ENCODE measurements at places on chromosomes 2 and 18.
A peak's percentile ranks its signal among the peaks of the same experiment; 100 is the strongest.

DNA sequence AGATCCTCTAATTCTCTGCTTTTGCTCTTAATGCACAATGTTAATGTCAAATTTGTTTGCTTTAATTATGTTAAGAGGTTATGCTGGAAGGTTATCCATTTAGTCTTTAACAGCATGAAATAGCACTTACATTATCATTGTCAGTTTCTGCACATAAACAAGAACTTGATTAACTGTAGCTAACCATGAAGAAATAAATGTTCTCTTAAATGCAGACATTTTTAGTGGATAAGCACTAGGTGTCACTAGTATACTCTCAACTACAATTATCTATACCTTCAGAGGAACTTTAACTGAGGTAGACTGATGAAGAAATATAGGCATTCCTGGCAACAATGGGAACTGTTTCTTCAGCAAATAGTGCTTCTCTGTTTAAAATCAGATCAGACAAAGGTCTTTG lies 178.8 kb upstream of the CHST9 start:
- DNase-seq, result no peak

GRCh38 chr18:22977847-22978701 lies 44.9 kb downstream of the RBBP8 start:
- DNase-seq, result no peak

GRCh38 chr2:108287169-108287568 lies 1.5 kb upstream of the SULT1C2 start:
- DNase-seq, result no peak

GRCh38 chr2:138381373-138381772 lies 120.2 kb upstream of the SPOPL start:
- no peak for DNase-seq

DNA sequence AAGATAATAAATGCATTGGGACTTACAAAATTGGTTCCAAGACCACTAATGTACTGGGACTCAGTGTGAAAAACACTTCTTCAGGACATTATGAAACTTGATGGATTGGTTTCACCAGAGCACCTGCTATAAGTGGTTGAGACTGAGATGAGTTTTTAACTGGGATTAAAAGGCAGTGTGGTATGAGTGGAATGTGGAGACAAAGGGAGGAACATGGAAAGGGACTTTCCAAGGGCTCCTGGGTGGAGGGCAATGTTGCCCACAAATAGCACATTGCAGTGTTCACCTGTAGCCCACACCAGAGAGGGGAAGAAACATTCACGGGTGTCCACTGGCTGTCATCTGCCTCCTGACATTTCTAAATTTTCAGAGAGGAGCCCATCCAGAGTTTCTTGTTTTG lies 253.3 kb upstream of the TANK start:
- DNase-seq, result peak; percentile 29

- DNase-seq, result no peak
Measured at GRCh38 chr2:238786379-238786778, 61.5 kb upstream of the TWIST2 start.

DNA sequence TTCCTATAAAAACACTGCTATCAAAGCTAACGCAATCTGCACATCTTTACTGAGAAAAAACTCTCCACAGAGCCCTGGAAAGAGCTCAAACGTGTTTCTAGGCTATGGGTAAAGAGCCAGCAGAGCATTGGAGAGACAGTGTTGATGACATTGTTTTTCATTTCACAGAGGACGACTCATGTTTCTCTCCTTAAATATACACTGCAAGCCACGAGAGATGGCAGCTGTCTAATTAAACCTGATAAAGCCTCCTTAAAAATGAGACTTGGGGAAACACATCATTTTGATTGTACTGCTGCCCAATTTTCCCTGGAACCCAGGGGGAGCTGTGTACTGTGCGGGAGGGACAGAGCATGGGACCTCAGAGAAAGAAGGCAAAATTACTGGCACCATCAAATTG lies 294.3 kb upstream of the SETBP1 start:
- no peak for DNase-seq

DNA sequence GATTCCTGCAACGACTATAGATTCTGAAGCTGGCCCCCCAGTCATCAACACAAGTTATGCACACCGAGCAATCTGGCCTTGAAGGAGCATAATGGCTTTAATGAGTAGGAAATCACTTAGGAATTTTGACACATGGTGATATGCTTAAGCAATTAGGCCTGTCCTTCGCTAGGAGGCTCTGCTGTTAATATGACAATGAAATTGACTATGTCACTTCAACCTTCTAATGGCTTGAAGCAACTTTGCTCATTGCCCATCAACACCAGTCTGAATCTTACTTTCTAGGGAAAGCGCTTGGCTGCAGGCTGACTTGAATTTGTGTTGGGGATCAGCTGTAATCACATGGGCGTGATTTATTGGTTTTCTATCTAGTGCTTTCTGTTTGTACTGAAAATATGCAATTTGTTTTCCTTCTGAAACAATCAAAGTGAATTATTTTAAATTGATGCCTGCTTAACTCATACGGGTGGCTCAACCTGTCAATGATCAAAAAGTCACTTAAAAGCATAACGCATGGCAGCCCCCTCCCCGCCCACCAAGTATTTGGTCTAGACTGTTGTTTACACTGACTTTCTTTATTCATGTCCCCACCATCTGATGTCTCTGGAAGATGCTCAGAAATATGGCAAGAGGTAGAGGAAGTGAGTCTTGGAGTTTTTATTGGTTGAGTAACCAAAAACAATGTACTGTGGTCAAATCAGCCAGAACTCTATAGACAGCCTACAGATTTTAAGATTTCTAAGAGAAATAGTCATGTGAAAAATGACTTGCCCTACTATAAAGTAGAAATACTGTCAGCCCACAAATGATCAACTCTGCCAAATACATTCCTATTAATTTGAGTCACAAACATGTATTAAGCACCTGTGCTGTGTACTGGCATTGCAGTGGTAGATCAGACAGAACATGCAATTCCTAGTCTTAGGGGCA lies 344.9 kb downstream of the RBM43 start:
- DNase-seq, result no peak

DNA sequence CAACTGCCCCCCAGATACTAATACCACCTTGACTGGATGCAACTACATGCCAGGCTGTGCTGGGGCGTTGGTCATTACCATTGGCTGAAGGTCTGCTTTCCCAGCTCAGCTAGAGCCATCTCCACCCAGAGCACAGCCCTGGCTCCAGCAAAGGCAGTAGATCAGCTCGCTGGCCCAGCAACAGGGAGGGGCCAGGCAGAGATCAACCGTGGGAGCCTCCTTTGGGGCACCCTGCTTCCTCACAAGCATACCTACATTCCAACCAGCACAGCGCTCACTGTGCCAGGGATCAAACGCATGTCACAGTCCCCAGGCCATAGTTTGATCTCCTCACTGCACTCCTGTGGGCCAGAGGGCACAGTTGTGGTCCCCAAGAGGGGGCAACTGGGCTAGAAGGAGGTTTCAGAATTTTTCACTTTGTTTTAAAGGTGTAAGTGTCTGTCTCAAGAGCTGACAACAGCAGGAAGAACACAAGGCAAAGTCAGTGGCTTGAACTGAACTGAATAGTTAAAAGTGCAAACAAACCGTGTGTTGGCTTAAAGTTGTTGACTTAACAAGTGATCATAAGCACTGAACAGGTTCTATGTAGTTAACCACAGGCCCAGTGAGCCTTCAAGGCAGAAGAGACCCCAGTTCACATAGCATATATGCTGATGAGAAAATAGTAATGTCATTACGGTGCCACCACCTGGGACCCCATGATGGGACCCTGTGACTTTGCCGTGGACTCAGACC lies 70.1 kb upstream of the BZW1 start:
- peak; percentile 81 for DNase-seq

GRCh38 chr2:200319548-200320337 lies 13.2 kb downstream of the SPATS2L start:
- peak; percentile 35 for DNase-seq

DNA sequence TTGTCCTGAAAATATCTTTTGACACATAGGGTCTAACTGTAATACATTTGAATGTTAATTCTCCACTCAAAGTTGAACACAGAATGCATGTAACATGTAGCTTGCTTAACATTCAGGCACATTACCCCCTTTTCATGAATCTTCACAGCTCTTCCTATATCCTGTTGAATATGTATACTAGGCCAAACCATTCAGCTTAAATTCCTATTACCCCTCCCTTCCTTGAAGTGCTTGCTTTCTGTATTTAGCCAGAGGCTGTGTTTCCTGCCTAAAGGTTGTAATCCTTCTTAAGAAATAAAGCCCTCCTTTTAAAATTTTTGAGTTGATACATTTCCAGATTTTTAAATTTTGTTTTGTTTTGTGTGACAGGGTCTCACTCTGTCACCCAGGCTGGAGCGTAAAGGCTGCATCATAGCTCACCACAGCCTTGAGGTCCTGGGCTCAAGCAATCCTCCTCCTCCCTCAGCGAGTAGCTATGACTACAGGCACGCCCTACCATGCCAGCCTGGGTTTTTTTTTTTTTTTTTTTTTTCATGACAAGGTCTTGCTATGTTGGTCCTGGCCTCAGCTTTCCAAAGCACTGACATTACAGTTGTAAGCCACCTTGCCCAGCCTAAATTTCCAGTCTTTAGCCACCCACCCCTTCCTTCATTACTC lies 357.6 kb downstream of the DSC3 start:
- DNase-seq, result no peak

- no peak for DNase-seq
Measured at GRCh38 chr2:82198809-82199492, 1894.4 kb upstream of the LRRTM1 start.

DNA sequence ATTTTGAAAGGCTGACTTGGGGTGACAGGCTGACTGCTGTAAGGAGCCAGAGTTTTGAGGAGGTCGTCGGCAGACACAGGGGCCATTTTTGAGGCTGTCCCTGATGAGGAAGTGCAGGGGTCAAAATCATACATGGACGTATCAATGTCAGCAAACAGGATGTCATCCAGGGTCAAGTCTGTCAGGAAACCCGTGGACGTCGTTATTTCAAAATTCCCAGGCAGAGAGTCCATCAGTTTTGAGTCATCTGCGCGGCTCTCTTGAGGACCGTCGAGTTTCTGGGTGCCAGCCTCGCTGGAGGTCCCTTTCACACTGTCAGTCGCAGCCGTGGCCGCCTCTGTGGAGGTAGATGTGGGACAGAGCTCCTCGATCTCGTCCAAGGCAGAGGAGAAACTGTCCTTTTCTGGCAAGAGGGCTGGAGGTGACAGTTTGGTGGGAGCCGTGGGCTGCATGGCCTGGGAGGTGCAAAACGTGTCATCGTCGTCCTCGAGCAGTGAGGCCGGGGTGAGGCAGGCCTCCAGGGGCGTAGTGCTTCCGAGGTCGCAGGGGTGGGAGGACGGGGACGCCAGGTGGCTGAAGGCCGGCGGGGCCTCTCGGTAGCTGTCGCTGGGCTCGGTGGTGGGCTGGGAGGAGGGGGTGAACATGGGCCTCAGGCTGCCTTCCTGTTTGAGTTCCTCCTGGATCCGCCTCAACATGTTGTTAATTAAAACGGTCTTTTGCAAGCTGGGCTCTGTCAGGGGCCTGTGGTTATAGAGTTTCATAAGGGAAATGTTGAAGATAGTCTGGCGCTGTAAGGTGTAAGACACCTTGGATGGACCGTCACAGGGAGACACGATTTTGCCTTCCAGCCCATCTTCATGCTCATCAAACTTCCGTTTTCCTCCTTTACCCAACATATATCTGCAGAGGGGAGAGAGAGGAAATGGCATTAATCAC lies 17.5 kb downstream of the SERTAD2 start:
- no peak for DNase-seq

- no peak for DNase-seq
Measured at GRCh38 chr2:138607746-138608145, 106.2 kb downstream of the SPOPL start.

GRCh38 chr2:181130686-181131085 lies 150.3 kb downstream of the UBE2E3 start:
- DNase-seq, result no peak

- no peak for DNase-seq
Measured at GRCh38 chr2:57453945-57454344, 592.7 kb upstream of the VRK2 start.

DNA sequence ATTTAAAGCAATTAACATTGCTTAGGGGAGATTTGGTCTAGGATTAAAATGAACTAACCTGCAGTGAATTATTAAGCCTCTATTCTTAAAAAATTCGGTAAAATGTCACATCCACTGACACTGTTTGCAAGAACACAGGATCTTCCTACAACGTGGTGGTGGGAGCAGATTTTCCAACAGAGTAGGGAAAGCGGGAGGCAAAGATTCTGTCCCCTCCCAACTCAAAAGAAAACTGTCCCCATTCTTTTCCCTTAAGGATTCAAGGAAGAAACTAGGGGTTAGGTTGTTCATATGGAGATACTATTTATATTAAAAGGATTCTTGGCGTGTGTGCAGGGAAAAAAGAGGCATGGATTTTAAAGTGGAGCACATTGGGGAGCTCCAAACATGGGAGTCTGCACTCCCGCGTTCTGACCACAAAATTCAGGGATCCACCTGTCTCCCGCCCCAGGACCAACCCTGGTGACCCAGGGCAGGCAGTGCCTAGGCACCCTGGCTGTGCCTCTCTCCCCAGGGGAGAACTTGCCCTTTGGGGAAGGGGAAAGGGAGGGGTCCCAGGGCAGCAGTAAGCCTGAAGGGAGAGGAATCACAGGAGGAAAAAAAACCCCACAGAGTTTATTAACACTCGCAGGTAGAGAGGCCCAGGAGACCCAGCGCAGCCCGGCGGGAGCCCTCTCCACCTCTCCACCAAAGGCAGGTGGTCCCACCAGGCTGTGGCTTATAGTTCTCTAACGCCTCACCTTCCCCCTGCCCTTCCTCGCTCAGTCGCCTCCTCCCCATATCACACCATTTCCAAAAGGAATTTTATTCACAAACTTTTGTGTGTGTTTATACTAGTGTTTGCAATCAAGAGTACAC lies 2.3 kb downstream of the PTGR3 start:
- no peak for DNase-seq

GRCh38 chr2:221572821-221573429 lies 821 bp upstream of the EPHA4 start:
- peak; percentile 57 for DNase-seq

DNA sequence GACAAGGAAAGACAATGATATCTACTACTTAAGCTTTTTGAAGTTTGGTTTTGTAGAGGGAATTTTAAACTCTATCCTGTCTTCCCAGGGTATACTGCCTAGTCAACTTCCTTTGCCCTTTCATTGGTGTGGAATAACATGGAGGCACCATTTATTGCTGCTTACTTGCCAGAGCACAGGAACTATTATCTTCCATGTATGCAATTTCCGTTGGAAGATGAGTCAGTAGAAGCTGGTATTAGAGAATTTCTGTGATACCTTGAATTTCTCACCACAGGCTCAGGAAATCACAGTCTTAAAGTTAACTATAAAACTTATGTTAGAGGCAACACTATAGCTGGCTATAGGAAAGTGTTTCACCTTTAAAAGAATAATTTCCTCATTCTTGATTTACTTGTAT lies 40.9 kb upstream of the RGPD4 start:
- no peak for DNase-seq

DNA sequence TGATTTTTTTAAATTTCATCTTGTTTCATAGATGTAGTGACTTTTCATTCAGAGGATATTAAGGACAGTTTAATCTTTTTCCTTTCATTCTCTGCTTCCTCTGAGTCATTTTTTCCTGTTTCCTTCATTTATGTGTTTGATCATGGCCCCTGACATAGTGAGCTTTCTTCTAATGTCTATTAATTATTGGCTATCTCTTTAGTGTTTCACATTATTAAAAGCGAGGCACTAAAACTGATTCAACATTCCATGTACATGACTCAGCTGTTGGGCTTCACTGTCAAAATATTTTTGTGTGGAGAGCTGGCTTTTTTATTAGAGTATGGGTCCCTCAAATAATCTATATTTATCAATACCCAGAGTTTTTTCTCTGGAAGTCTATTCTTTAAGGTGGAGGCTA lies 125.8 kb downstream of the THSD7B start:
- no peak for DNase-seq

GRCh38 chr2:177489719-177490301 lies 97.2 kb downstream of the AGPS start:
- peak; percentile 40 for DNase-seq

- no peak for DNase-seq
Measured at GRCh38 chr2:188078534-188078933, 213.1 kb upstream of the GULP1 start.
